Thymus (tissue), 14 donors: ENCODE measurements at places on chromosomes 2 and 18. TPM values are rescaled to one million over a fixed set of nuclear protein-coding genes. Genes with fewer than 3 reads are reported as not detected.

The PARD3B gene
- total RNA-seq: 2.4 TPM

The RUFY4 gene
- total RNA-seq: 2.6 TPM

The RAB31 gene
- 10.1 TPM for total RNA-seq

The CNTNAP5 gene
- total RNA-seq: 0.14 TPM

The NPPC gene
- total RNA-seq: 8.5 TPM

The SPATA3 gene
- total RNA-seq: not detected

The ACMSD gene
- not detected for total RNA-seq

- H3K4me1 ChIP-seq: no peaks in the 10 kb centered on the region
- DNase-seq: no peak
- no peaks in the 10 kb centered on the region for H3K27me3 ChIP-seq
- no peak overlapping the region for H3K27ac ChIP-seq
- no peak overlapping the region for H3K4me3 ChIP-seq
- H3K36me3 ChIP-seq: no peaks in the 10 kb centered on the region
Observed at GRCh38 chr2:230308402-230309000, 18.5 kb upstream of the SP140L start.

GRCh38 chr2:49067971-49068370 lies 86.3 kb downstream of the FSHR start:
- no peaks in the 10 kb centered on the region for H3K27me3 ChIP-seq
- H3K36me3 ChIP-seq: no peaks in the 10 kb centered on the region
- DNase-seq: no peak
- H3K27ac ChIP-seq: no peak overlapping the region
- no peak overlapping the region for H3K4me3 ChIP-seq
- H3K4me1 ChIP-seq: no peaks in the 10 kb centered on the region

DNA sequence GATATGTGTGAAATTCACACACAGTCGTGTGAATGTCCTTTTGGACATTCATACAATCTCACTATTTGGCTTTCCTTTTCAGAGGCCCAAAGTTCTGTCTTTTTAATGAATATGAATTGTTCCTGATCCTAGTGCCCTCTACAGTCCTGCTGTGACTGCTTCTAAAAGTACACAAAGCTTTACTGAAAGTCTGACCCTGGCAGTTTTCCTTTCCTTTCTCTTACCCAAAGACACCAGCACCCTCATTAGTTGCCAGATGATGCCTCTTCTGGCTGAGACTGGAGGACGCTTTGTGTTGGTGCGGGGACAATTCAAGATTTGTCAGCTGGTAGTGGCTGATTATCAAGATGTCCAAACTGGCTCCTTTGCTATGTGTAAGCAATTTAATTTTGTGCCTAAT lies 81.8 kb upstream of the CDCA7 start:
- H3K27me3 ChIP-seq: no peaks in the 10 kb centered on the region
- no peak for DNase-seq
- H3K4me3 ChIP-seq: no peak overlapping the region
- H3K27ac ChIP-seq: no peak overlapping the region
- H3K4me1 ChIP-seq: no peaks in the 10 kb centered on the region

DNA sequence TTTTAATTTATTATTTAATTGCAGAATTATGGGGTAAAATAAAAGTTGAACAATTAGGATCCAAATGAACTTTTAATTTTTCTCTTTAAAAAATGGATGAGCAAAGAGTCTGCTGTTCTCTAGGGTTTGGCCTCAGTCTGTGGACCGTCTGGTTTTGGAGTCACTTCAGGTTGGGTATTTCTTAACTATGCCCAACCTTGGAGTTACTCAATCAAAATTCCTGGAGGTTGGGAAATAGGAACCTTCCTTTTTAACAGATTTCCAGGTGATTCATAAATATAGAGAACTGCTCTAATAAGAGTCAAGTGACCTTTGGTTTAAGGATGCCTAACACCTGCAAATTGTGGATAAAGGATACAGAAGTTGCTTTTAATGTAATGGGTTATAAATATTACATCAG lies 241.5 kb upstream of the GCFC2 start:
- H3K4me1 ChIP-seq: no peaks in the 10 kb centered on the region
- no peaks in the 10 kb centered on the region for H3K27me3 ChIP-seq
- DNase-seq: no peak

GRCh38 chr18:2602844-2603243 lies 31.5 kb downstream of the NDC80 start:
- H3K27me3 ChIP-seq: no peaks in the 10 kb centered on the region
- peaks cover 4% of the 10 kb centered on the region for H3K4me1 ChIP-seq
- H3K4me3 ChIP-seq: no peak overlapping the region
- no peak for DNase-seq

DNA sequence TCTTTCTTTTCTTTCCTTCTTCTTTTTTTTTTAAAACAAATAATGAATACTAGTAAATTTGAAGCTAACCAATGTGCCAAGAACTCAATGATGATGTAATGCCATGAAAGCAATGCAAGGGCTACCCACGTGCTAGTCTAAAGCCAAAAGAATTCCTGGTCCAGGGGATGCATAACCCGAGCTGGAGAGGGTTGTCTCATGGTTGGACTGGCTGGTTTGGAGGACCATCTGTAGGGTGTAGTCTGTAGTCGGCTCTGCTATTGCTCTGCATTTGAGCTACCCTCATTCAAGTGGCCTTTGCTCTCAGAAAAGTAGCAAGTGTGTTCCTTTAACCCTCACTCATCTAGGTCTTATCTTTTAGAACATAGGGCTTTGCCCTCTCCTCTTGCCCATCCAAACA lies 469.6 kb upstream of the CELF4 start:
- H3K27ac ChIP-seq: no peak overlapping the region
- no peaks in the 10 kb centered on the region for H3K36me3 ChIP-seq
- H3K4me1 ChIP-seq: no peaks in the 10 kb centered on the region

GRCh38 chr2:29733965-29734364 lies 187.4 kb downstream of the ALK start:
- H3K4me3 ChIP-seq: no peak overlapping the region
- no peaks in the 10 kb centered on the region for H3K4me1 ChIP-seq
- no peaks in the 10 kb centered on the region for H3K27me3 ChIP-seq
- no peak overlapping the region for H3K27ac ChIP-seq

DNA sequence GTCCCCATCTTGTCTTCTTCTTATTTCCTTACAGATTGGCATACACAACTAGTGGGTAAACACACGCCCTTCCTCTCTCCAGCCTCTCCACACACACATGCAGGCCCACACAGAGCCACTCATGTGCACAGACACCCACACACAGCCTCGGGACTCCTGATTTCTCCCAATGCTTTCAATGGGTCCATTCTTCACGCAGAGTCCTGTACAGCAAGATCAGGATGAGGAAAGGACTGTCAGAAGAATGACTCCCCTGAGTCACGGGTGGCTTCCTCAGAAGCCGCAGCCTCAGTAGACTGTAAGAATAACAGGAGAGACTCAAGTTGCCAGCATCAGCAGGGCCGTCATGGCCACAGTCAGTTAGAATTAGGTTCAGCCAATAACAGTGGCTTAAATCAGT lies 109.1 kb upstream of the GLI2 start:
- H3K4me1 ChIP-seq: no peaks in the 10 kb centered on the region
- no peak overlapping the region for H3K4me3 ChIP-seq
- DNase-seq: no peak
- no peaks in the 10 kb centered on the region for H3K36me3 ChIP-seq
- H3K27me3 ChIP-seq: peaks cover 3% of the 10 kb centered on the region

- H3K4me3 ChIP-seq: no peak overlapping the region
- H3K36me3 ChIP-seq: no peaks in the 10 kb centered on the region
- H3K4me1 ChIP-seq: no peaks in the 10 kb centered on the region
- no peak overlapping the region for H3K27ac ChIP-seq
Observed at GRCh38 chr18:80181642-80182461, 65.5 kb downstream of the PARD6G start.

DNA sequence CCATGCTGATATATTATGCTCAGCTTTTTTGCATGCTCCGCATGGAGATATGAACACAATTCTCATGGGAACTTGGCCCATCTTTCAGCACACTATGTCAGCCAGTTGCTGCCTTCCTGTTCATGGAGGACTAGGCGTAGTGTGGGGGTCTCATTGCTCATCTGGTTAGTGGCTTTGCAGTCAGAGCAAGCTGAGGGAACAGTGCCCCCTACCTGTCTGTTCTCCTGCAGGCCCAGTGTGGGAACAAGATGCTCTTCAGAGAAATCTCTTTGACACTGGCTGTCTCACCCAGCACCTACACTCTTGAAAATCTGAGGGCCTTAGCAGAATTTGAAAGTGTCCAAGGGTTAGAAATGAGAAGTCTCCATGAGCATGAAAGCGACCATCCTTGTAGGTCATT lies 47.1 kb downstream of the SPTBN1 start:
- H3K27ac ChIP-seq: no peak overlapping the region
- peak; percentile 60 for DNase-seq
- H3K27me3 ChIP-seq: no peaks in the 10 kb centered on the region
- no peaks in the 10 kb centered on the region for H3K36me3 ChIP-seq
- H3K4me3 ChIP-seq: no peak overlapping the region

- no peaks in the 10 kb centered on the region for H3K4me1 ChIP-seq
- no peak for DNase-seq
- no peaks in the 10 kb centered on the region for H3K36me3 ChIP-seq
- H3K27ac ChIP-seq: no peak overlapping the region
Observed at GRCh38 chr18:11324510-11324909, 175.1 kb upstream of the PIEZO2 start.

DNA sequence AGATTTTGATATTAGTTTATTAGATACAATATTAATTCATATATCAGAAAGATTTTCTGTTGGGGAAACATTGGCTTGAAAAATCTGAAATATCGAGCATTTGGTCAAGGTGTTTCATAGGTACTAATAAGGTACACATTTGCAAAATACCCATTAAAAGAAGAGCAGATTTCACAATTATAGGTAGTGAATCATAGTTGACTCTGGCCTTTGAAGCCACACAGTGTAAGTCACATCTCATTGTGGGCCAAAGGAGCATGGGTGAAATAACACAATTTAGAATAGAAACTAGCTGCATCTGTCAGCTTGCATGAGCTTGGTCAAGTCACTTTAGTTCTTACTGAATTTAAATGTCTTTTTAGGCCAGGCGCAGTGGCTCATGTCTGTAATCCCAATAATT lies 4.9 kb downstream of the KDM3A start:
- peaks cover 20% of the 10 kb centered on the region for H3K4me1 ChIP-seq
- H3K27ac ChIP-seq: no peak overlapping the region
- no peak overlapping the region for H3K4me3 ChIP-seq
- peaks cover 63% of the 10 kb centered on the region for H3K36me3 ChIP-seq
- no peaks in the 10 kb centered on the region for H3K27me3 ChIP-seq
- DNase-seq: no peak

DNA sequence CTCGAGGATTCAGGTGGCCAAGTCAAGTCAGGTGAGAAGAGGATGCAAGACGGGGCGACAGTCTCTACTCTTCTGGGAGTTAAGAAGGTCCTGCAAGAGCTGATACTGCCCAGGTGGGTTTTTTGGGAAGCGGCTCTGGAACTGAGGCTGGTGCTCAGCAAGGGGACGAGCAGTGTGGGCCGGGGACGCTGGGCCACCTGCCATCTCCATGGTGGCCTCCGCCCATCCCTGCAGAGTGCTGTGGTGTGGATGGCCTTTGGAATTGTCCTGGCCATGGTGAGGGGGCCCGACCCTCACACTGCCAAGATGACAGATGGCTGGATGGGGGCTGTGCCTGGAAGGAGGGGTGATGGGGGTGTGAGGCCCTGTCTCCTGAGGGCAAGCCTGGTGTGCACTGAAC lies 34.2 kb upstream of the LDLRAD4 start:
- H3K36me3 ChIP-seq: no peaks in the 10 kb centered on the region
- DNase-seq: no peak
- H3K27me3 ChIP-seq: no peaks in the 10 kb centered on the region
- no peaks in the 10 kb centered on the region for H3K4me1 ChIP-seq

- H3K4me1 ChIP-seq: no peaks in the 10 kb centered on the region
- no peak overlapping the region for H3K4me3 ChIP-seq
- no peak overlapping the region for H3K27ac ChIP-seq
- no peaks in the 10 kb centered on the region for H3K36me3 ChIP-seq
Observed at GRCh38 chr18:78517328-78517727, 462.3 kb upstream of the SALL3 start.

GRCh38 chr18:34807106-34807796 lies 97.2 kb downstream of the DTNA start:
- DNase-seq: peak; percentile 17
- no peaks in the 10 kb centered on the region for H3K27me3 ChIP-seq
- no peak overlapping the region for H3K4me3 ChIP-seq

GRCh38 chr18:75837316-75837715 lies 409.8 kb upstream of the SMIM21 start:
- no peaks in the 10 kb centered on the region for H3K4me1 ChIP-seq
- H3K36me3 ChIP-seq: no peaks in the 10 kb centered on the region
- no peaks in the 10 kb centered on the region for H3K27me3 ChIP-seq
- no peak for DNase-seq
- no peak overlapping the region for H3K27ac ChIP-seq
- H3K4me3 ChIP-seq: no peak overlapping the region
